Camera-type eye (tissue), 1 donor: ENCODE measurements at places on chromosomes 4 and X. TPM values are rescaled to one million over a fixed set of nuclear protein-coding genes. Genes with fewer than 3 reads are reported as not detected.

CCSER1 gene
- 85.6 TPM for total RNA-seq

SYN1 gene
- 5.7 TPM for total RNA-seq

GPR119 gene
- not detected for total RNA-seq

SRPX gene
- 50.5 TPM for total RNA-seq
